ENCODE measurements at places on chromosomes 16 and 17.

DNA sequence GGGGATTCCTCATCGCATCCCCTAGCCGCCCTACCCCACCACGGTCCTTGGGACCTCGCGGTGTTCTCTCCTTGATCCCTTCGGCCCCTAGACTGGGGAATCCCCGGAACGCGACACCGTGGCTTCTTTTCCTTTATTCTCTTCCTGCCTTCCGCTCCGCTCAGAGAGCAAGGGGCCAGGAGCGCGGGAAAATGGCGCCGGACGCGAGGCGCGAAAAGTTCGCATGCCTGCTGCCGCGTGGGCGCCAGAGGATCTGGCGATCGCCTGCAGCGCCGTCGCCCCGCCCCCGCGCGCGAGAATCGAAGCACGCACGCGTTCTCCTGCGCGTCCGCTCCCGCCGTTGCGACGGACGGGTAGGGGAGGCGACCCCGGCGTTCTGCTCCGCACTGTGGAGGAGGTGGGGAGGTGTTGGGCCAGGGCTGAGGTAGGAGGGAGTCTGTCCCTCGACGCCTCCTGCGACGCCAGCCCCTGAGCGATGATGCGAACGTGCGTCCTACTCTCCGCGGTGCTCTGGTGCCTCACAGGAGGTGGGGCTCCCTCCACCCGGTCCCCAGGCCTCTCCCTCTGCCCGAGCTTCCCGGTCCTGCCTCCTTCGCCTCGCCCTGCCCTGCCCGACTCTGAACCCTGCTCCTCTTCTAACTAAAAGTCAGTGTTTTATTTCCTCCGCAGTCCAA is at the start of gene ZPBP2:
ZPBP2 (plus strand) TSS at position 323 of the 674 bp plus-strand sequence; CDS start at position 476, 153 bp downstream.
- peak; percentile 7 for DNase-seq

GRCh38 chr16:86306811-86307513 is 203.4 kb upstream of the FOXF1 start:
- no peak for DNase-seq

GRCh38 chr17:7955414-7956227 is 23.6 kb downstream of the CNTROB start:
- no peak for DNase-seq

DNA sequence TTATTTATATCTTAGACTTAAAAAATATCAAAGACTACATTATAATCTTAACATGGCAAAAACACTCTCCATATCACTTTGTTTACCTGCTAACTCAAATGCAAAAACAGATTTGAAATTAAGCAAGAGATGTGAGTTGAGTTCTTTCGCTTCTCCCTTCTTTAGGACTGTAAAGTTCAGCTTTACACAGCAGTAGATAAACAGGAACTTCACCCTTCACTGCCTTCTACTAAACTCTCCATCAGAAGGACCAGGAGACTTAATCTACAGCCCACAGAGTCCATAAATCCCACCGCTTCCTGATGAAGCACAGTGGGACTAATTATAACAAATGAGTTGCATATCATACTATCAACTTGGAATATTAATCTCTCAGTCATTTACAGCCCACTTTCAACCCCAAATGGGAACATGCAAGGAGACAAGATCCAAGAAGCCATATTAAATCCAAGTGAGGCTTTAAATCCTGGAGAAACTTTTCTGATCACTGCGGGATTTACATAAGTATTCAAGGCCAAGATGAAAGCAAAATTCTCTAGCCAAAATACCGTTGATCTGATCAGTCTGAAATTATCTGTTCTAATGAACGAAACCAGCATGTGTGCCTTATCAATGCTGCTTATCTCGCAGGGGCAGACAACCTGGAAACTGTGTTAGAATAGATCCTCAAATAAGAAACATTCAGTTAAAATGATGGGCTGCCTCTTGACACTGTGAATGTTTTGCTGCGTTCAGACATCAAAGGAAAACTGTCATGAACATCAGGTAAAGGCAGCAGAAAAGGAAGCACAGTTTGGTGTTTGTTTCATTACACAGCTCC is 1.6 kb downstream of the AMFR start:
- no peak for DNase-seq

DNA sequence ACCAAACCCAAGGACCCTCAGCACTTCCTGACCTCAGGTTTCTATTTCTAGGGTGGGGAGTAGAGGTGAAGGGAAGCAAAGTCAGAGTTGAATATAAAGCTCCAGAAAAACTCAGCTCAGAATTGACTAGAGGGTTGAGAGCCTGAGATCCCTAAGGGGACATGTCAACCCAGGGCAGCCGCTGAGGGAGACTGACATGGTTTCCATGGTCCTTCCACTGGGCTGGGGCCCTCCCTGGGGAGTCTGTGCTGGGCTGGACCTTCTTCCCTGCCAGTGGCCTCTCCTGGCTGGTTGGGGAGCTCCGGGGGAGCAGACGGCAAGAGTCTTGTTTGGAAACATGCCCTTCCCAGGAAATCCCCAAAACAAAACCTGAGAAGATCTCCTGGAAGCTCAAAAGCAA is 121.3 kb downstream of the METRNL start:
- no peak for DNase-seq

DNA sequence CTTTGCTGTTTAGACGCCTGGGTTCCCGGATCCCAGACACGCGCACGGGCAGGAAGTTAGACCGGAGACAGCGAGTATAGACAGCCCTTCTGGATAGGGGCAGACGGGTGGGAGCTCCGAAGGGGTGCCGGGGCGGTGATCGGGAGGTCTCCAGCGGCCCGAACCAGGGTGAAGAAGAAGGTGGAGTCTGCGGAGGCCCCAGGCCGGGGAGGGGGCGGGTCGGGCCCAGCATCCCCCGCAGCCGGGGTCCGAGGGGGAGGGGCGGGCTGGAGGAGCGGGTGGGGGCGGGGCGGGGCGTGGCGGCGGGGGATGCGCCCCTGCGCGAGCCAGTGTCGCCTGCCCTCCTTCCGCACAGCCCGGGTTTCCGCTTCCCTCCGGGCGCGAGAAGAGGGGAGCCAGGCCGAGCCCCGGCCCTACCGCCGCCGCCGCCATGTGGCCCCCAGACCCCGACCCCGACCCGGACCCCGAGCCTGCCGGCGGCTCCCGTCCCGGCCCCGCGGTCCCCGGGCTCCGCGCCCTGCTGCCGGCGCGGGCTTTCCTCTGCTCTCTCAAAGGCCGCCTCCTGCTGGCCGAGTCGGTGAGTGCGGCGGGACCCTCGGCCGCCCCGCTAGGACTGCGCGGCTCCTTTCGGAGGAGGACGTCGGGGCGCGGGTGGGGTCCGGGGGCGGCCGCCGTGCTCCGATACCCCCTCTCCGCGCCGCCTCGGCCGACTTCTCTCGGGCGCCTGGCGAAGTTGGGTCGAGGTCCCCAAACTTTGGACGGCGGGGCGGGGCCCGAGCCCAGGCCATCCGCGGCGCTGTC is at the start of gene CMTM3:
CMTM3 (plus strand) TSS at position 329 of the 801 bp plus-strand sequence; CDS start at position 431, 102 bp downstream.
- peak; percentile 30 for DNase-seq

- no peak for DNase-seq
Observed at GRCh38 chr16:79869304-79870015, 268.9 kb upstream of the MAF start.

GRCh38 chr17:31392856-31393748 is 1.6 kb downstream of the RAB11FIP4 start:
- no peak for DNase-seq

DNA sequence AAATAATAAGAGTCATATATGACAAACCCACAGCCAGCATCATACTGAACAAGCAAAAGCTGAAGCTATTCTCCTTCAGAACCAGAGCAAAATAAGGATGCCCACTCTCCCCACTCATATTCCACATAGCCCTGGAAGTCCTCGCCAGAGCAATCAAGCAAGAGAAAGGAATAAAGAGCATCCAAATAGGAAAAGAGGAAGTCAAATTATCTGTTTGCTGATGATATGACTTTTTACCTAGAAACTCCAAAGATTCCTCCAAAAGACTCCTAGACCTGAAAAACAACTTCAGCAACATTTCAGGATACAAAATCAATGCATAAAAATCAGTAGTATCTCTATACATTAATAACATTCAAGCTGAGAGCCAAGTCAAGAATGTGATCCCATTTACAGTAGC is 217.5 kb downstream of the ABCC12 start:
- no peak for DNase-seq

GRCh38 chr17:3440451-3440850 is 6.8 kb upstream of the OR1E2 start:
- no peak for DNase-seq

DNA sequence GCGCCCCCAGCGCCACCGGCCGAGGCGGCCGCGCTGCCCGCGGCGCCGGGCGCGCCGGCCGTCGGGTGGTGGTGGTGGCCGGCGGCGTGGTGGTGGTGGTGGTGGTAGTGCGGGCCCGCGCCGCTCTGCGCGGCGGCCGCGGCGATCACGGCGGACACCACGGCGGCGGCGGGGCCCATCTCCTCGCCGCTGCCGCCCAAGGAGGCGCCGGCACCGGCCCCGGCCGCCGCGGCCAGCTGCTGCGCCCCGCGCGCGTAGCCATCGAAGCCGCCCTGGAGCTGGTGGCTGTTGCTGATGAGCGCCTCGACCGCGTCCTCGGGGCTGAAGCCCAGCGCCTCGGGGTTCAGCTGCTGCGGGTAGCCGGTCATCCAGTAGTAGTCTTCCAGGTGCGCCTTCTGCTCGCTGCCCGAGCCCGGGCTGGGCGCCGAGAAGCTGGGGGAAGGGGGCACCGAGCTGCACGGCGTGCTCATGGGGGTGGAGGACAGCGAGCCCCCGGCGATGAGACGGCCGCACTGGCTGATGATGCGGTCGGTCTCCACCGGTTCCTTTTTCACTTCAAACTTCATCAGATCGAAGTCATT is 1.2 kb downstream of the MAF start:
- DNase-seq, result no peak

DNA sequence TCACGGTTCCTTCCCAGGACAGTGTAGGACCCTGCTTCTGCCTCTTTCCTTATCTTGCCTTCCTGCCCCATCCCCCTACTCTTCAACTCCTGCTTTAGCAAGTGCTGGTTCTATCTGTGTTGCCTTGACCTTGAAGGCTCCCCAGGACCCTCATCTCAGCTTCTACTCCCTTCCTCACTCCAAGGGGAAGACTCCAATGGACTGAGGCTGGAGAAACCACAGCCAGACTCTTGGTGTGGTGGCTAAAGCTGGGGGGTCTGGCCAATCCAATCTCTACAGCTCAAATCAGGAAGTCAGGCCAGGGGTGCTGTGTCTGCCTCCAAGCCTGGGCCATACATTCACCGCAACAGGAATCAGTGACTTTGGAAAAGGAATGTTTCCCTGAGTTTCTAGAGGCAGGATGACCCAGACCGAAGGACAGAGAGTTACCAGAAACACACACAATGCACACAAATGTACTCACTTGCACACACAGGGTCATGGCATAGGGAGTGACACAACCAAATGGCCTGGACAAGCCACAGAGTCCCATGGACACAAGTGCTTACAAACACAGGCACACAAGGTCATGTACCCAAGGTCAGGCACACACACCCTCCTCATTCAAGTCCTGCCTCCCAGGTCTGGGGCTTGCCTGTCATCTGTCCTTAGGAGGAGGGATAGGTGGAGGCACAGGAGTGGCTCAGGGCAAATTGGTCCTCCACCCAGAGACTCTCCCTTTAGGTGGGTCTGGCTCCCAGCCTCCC is 1.7 kb upstream of the HSD11B2 start:
- no peak for DNase-seq

DNA sequence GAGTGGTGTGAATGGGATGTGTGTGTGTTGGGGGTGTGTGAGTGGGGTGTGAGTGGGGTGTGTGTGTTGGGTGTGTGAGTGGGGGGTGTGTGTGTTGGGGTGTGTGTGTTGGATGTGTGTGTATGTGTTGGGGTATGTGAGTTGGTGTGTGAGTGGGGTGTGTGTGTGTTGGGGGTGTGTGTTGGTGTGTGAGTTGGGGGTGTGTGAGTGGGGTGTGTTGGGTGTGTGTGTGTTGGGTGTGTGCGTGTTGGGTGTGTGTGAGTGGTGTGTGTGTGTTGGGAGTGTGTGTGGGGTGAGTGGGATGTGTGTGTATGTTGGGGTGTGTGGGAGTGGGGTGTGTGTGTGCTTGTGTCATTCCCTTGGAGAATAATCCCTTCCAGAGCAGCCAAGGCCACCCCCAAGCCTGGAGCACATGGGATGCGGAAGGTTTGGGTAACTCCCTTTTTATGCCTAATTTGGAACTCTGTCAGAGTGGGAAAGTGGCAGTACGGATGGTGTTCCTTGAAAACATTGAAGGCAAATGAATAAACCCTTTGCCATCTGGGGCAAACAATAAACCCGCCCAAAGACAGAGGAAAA is 14.3 kb downstream of the RNF213 start:
- DNase-seq, result no peak

DNA sequence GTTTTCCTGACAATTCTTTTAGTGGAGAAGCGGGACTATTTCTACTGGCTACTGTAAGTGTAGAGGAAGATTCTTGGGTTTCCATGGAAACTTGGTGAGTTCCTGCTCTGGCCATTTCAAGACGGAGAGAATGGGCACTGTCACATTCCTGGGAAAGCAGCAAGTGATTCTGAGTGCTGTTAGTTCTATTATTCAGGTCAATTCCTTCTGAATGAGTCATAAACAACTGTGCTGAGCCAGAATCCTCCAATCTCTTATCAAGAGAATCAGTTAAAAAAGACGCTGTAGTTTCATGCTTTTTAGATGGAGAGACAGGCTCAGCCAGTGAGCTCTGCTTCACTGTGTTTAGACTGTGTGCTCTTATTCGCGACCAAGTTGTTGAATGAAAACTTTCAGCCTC is 19.6 kb downstream of the AKAP10 start:
- no peak for DNase-seq

- no peak for DNase-seq
Observed at GRCh38 chr17:44077595-44077909, 7.0 kb downstream of the G6PC3 start.

GRCh38 chr16:66961065-66961744 is at the start of gene CES3:
Gene CES3 (plus strand): TSS chr16:66961266. CDS start chr16:66961308, 42 bp downstream.
- DNase-seq, result no peak

- DNase-seq, result no peak
Observed at GRCh38 chr16:2833776-2834175, 3.7 kb downstream of the ZG16B start.

GRCh38 chr17:2821868-2822267 is 25.6 kb downstream of the RAP1GAP2 start:
- DNase-seq, result no peak

- DNase-seq, result no peak
Observed at GRCh38 chr17:64231567-64232141, 31.4 kb downstream of the TEX2 start.

- DNase-seq, result no peak
Observed at GRCh38 chr16:12096157-12096777, 119.7 kb downstream of the SNX29 start.
